G401 (cell line): ENCODE measurements at places on chromosomes 3 and 15. TPM values are rescaled to one million over a fixed set of nuclear protein-coding genes. Genes with fewer than 3 reads are reported as not detected.

DNA sequence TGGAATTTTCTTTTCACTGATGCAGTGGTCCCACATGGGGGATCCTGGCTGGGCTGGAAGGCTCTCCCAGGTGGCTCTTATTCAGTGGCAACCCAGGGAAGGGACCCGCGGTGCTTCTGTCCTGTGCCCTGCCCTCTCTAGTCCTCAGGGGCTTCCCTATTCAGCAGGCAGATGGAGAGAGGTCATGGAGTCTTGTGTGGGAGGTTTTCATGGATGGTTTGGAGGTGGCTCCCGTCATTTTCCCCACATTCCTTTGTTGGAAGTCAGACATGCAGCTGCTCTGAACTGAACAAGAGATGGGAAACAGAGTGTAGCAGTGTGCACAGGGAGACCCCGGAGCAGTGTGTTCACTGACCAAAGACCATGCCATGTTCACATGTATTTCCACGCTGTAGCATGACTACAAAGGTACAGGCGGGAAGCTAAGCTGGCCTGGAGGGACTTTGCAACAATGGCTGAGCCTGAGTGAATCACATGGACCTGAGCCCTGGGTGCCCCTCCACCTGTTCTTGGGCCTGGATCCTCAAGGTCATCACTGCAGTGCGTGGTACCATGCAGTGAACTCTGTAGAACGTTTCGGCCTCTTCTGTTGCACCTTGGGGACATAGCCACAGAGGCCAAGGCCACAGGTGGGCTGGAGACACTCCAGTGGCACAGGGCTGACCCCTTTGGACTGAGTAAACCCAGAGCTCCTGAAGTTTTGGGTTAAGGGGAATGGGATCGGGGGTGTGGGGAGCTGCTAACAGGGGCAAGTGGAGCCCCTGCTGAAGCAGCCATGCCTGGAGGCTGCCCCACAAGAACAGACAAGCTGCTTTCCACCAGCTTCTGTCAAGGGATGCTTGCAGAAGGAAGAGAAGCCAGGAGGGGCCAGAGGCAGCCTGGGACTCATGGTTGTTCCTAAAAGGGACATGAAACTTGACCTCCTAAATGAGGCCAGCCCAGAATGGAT lies 123.0 kb downstream of the ASB7 start:
- no peak for DNase-seq

- DNase-seq: no peak
Measured at GRCh38 chr3:113258361-113258760, 47.0 kb downstream of the BOC start.

GRCh38 chr3:5226783-5227182 lies 39.3 kb downstream of the EDEM1 start:
- DNase-seq: peak; percentile 14

- no peak for DNase-seq
Measured at GRCh38 chr15:93201940-93202339, 112.9 kb upstream of the RGMA start.

The POLQ gene
- total RNA-seq: 2.3 and 11.6 TPM in 2 replicates

GRCh38 chr3:49199239-49199899 lies 28.0 kb downstream of the KLHDC8B start:
- DNase-seq: peak; percentile 35

DNA sequence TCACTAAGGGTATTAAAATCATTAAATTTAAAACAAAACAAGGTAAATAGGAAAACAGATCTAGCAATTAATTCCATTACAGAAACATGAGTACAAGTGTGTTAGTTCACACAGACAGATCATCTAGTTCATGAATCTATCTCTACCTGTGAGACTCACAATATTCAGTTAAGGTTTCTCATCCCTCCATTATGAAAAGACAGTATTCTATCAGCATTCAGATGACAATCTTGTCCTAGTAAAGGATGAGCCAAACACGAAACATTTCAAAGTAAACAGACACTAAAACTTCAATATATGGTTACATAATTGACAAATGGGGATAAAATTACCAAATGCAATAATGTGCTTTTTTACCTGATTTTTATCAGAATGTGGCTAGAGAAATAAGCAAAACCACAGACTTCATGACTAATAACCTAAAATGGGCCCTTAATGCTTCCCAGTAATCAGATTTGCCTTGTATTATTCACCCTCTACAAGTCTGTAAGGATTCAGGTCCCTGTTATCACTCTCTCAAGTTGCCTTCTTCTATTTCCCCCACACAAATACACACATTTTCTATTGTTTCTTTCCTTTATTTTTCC lies 126.8 kb downstream of the DLG1 start:
- DNase-seq: no peak

The CELSR3 gene
- 4.6 and 5.0 TPM in 2 replicates for total RNA-seq

DNA sequence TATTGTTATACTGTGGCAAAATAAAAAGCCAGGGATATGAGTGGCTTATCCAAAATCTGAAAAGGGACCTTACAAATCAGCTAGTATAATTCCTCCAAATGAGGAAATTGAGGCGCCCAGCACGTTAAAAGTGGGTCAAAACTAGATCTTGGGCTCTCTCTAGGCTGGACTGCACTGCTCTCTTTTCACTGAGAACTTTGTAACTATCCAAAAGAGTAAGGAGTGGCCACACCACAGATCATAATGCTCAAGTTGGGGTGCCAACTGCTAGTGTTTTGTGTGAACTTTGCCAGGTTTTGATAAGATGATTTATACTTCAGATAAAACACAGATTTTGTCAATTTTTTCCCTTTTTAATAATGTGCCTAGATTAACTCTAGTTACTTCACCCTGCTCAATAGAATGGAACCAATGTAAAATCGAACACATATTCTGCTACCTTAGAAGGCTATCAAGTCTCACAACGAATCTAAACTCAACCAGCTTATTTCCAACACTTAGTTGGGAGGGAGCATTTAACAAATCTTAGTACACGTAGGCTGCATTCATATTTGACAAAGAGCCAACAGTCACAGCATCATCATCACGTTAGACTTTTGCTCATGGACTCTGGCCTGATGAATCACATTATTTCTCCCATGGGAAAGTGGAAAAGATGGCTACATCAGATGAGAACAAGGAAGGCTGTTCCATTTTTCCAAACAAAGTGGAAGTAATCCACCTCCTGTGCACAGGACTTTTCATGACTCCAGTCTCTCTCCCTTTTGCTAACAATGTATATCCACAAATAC lies 64.4 kb downstream of the ABI3BP start:
- no peak for DNase-seq

DNA sequence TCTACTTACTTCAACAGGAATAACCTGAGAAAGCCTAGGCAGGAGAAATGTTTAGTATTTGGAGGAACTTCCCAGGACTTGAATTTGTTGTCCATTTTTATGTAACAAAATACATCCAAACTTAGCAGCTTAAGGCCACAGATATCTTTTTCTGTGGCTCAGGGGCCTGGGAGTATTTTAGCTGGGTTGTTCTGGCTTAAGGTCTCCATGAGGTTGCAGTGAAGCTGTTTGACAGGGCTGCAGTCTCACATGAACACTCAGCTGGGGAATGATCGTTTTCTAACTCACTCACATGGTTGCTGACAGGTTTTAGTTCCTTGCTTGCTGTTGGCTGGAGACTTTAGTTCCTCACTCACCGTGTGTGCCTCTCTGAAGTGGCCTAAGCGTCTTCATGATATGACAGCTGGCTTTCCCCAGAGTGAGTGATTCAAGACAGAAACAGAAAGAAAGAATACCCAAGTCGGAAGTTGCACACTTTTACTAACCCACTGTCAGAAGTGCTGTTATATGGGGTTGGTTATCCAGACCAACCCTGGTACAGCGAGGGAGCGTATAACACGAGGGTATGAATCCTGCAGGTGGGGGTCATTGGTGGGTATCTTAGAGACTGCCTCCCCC lies 229.7 kb upstream of the TBL1XR1 start:
- no peak for DNase-seq

DNA sequence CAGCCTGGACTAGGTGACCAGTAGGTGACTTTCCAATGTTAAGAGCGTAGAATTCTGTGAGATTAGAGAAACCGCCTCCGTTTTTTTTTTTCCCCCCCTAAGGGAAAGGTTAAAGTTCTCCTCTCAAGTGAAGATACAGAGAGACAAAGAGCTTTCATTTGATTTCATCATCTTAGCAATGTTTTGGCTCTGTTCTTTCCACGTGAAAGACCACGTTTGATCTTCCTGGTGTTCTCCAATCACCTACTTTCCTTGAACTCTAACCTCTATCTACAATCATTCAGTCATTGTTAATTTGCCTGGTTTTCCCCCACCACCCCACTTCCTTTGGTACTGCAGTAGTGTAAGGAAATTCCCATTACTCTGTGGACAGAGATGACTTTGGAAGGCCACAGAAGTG lies 36.9 kb upstream of the CLRN1 start:
- DNase-seq: no peak

- DNase-seq: peak; percentile 68
Measured at GRCh38 chr3:40309925-40310695, 603 bp downstream of the EIF1B start.

GRCh38 chr3:166283840-166284239 lies 446.6 kb upstream of the BCHE start:
- DNase-seq: no peak

GRCh38 chr15:50552238-50552637 lies 5.8 kb upstream of the USP50 start:
- DNase-seq: no peak

The GNAI2 gene
- 67.4 and 104 TPM in 2 replicates for total RNA-seq

The CPNE4 gene
- not detected in 2 replicates for total RNA-seq

The DPPA2 gene
- total RNA-seq: not detected in 2 replicates

The C3orf38 gene
- 23.9 and 32.5 TPM in 2 replicates for total RNA-seq

- DNase-seq: no peak
Measured at GRCh38 chr3:14119651-14120050, 5.0 kb downstream of the CHCHD4 start.

DNA sequence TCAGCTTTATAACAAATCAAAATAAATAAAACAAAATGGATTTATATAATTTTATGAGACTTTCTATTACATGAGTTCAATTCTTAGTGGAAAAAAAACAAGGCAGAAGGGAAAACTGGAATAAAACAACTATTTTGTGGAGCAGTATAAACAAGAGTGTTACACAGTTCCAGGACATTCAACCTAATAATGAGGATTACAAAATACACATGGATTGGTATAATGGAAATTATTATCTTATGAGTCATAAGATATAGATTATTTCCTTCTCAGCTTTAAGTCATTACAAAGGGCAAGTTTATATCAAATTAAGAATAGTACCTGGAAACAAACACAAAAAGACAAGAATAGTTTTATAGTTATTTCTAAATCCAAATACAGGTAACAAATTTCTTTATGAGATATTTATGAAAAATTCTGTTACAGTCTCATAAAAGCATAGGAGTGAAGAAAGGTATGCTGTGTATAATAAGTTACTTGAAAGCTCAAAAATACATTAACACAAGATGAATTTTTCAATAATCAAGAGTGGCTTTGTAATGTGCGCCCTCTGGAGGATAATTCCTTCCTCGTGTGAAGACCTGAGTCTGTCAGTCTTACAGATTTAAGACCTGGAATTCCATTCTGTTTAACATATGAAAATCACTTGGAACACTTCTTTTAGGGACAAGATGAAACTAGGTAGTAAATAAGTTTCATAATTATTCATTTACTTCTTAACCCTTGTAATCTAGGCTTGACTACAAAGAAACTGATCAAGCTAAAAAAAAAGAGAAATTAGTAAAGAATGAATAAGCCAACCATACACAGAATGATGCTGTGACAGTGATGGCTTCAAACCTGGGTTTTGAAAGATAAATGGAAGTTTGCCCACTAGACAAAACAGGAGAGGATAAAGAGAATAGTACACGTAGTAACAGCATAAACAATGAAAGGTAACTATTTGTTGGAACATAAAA lies 9.5 kb downstream of the COPS2 start:
- DNase-seq: peak; percentile 75

GRCh38 chr3:127444761-127445160 lies 145.8 kb downstream of the TPRA1 start:
- no peak for DNase-seq

The MYO5A gene
- total RNA-seq: 5.5 and 10.0 TPM in 2 replicates

GRCh38 chr15:91308199-91308598 lies 208.1 kb downstream of the SV2B start:
- no peak for DNase-seq

DNA sequence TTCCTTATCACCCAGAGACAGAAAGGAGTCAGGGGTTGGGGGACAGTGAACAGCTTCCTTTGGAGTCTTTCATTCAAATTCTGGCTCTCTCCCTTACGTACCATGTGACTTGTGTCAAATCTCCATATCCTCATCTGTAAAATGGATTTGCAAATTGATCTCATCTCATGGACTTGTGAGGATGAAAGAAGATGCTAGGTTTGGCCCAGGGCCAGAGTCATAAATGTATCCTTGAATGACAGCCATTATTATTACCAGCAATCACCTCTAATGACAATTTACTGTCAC lies 67.8 kb upstream of the POLG start:
- DNase-seq: no peak

The AMT gene
- 0.14 and 0.55 TPM in 2 replicates for total RNA-seq

The GPR156 gene
- total RNA-seq: not detected in 2 replicates

GRCh38 chr3:67012564-67012963 lies 14.5 kb downstream of the KBTBD8 start:
- DNase-seq: no peak

The ESYT3 gene
- total RNA-seq: not detected in 2 replicates

- DNase-seq: no peak
Measured at GRCh38 chr3:180959691-180960090, 29.8 kb downstream of the DNAJC19 start.

The ROPN1 gene
- not detected in 2 replicates for total RNA-seq

DNA sequence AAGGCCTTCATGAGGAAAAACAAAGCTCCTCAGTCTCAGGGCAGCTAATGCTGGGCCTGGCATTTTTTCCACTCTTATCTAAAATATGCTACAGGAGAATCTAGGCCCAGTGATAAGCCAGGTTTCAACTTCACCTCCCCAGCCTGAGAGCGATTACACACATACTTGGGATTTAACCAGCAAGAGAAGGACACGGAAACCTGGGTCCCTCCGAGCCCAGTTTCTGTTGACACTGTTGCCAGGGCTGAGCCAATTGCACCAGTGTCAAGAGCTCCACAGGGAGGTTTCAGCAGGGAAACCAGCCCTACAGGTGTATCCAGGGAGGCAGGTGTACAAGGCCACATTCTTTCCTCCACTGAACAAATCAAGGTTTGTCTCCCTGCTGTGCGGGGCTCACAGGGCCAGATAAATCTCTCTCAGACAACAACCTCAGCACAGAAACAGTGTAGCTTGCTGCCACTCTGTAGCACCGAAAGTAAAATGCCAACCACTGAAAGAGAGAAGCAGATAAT lies 85.4 kb downstream of the MAGI1 start:
- DNase-seq: peak; percentile 88
